ENCODE measurements at places on chromosomes 2 and 18. TPM values are rescaled to one million over a fixed set of nuclear protein-coding genes. Genes with fewer than 3 reads are reported as not detected.

The CERKL gene
- 0.71 TPM for total RNA-seq

DNA sequence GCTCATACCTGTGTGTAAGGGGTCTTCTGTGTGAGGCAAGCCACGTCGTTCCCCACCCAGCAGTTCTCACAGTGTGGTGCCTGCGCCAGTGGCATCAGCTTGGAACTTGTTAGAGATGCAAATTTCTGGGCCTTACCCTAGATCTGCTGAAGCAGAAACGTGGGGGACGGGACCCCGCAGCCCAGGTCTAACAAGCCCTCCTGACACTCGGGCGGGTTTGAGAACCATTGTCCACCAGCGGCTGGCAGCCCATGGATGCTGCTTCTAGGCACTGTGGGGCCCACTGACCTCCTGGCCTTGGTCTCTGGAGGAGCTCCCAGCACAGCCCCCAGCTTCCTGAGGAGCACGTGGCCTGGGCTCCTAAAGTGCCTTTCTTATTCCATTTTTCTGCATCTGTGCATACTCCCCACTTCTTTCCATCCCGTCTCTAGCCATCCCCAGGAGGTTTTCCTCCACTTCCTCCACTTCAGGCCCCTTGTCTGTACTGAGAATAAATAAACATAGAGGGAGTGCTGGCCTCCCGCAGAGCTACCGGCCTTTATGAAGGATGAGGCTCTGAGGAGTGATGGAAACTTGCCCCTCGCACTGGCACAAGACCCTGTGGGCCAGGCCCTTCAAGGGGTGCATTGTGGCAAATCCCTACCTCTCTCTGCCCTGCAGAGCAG is 94.3 kb downstream of the GALR1 start:
- no peak for DNase-seq

DNA sequence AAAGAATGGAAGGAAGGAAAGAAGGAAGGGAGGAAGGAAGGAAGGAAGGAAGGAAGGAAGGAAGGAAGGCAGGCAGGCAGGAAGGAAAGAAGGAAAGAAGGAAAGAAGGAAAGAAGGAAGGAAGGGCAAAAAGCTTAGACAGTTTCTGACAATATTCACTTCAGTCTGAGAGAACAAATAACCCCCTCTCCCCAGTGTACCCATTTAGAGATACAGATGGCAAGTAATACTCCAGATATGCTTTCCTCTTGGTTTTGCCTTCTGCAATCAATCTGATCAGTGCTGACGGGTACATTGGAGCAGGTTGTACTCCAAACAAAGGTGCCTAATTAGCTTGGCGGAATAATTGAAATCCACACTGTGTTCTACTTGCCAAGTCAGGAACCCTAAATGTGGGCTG is 534.6 kb upstream of the TMEFF2 start:
- DNase-seq, result no peak

The DNPEP gene
- 81.7 TPM for total RNA-seq

- no peak for DNase-seq
Measured at GRCh38 chr2:66122516-66122915, 312.4 kb upstream of the MEIS1 start.

- no peak for DNase-seq
Measured at GRCh38 chr2:162972383-162972782, 133.8 kb upstream of the KCNH7 start.

DNA sequence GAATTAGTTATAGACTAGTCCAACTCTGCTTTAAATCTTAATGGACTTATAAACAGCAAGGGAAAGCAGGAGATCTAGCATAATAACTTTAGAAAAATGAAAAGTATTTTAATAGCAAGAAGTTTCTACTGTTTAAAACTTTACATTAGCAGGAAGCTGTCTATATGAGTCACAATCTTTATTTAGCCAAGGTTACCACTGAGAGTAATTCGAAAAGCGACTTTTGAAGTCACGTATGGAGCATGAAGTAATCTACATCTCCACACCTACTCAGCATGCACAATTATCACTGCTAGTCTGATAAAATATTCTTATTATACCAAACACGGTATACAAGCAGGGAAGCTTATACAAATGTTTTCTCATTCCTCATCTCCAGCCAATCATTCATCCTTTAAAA is 515.4 kb upstream of the SOX11 start:
- peak; percentile 6 for DNase-seq

- DNase-seq, result no peak
Measured at GRCh38 chr2:160472839-160473251, 20.8 kb downstream of the RBMS1 start.

Data from A172 (cell line).